ENCODE measurements at places on chromosomes 5 and 9.

DNA sequence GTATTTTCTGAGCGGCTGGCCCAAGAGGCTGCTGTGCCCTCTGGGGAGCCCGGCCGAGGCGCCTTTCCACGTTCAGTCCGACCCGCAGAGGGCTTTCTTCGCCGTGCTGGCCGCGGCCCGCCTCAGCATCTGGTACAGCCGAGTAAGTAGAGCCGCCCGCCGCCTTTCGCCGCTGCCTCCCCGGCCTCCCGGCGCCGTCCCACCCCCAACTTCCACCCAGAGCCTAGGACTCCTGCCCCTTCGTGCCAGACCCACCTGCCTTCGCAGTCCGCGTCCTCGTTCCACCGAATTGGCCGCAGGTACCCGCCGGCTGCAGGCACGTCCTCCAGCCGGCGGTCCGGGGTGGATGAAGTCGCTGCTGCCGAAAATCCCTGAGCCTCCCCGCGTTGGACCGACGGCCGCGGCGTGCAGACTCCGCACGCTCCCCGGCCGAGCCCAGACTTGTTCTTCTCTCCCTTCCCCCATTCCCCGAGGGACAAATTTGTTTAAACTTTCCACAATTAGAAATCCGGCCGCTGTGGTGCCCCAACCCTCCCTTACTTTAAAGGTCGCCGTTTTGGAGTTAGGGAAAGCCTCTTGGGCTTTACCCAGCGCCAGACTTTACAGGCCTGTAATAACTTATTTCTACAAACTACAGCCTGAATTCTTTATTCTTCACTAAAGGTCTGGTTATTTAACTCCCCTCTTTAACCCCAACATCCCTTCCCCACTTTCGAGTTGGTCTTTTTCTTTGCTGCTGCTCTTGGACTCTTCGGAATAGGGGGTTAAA lies 589 bp downstream of the RIC1 start:
- DNase-seq, result no peak

- DNase-seq, result no peak
These were observed 57.6 kb downstream of the TMOD1 start for GRCh38 chr9:97559111-97559514.

- DNase-seq, result no peak
These were observed 238.8 kb downstream of the DMAC1 start for GRCh38 chr9:7560669-7561305.

DNA sequence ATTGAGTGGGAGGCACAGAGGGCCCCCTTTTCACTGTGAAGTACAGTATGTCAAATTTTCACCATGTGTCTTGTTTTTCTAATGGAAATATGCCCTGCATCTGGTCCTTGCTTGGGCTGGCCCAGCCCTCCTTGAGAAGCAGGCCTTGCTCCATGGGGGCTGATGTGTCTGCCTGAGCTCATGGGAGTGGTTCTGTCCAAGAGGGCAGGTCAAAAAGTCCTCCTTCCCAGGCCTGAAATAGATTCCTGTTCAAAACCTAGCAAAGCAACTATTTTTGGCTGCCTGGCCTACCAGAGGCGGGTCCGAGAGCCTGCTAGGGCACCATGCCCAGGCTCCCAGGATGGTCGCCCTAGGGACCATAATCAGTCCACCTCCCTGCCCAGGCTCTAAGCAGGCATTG lies 40.5 kb upstream of the NEURL1B start:
- no peak for DNase-seq

GRCh38 chr5:9314558-9314957 lies 231.3 kb downstream of the SEMA5A start:
- no peak for DNase-seq

GRCh38 chr5:149210225-149210624 lies 61.4 kb upstream of the AFAP1L1 start:
- DNase-seq, result no peak

Measured in epithelial cell of prostate (primary cell).